ENCODE measurements at places on chromosomes 16 and 17.

DNA sequence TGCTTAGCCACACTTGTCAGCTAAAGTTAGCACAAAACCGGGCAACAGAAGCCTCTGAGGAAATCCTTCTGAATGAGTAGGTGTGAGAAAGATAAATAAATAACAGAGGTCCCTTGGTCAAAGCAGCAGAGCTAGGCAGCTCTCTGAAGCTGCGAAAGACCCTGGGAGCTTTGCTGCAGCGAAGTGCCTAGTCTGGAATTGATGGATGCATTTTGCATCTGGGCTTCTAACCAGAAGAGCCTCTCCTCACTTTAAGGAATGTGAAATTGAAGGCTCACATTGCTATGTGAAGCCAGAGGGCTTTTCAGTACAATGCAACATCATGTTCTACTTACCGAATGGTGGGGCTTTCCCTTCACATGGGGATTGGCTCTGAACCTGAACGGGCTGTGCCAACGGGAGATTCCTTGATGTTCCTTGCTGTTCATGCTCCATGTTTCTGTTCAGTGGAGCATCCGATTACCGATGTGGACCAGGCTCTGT lies 274.6 kb downstream of the HS3ST3B1 start:
- DNase-seq: no peak

GRCh38 chr17:50056217-50056960 lies 479 bp downstream of the ITGA3 start:
- no peak for DNase-seq

DNA sequence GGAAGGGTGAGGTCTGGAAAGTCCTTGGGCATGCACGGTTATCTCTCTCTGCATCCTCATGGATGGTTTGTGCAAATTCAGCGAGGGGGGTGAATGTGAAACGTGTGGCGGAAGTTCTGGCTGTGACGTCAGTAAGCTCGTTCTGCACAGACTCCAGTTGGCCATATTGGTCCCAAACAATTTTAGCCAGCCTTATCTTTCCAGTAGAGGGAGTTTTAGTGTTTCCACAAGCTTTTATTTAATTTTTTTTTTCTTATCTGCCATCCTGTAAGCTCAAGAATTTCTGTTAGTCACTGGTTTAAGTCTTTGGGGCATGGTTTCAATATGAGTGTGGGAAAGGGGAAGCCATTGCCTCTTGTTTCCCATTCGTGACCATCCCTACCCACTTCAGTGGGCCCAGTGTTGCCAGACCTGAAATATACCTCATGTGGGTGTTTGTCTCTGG lies 39.0 kb downstream of the HLF start:
- no peak for DNase-seq

GRCh38 chr17:66580956-66581391 lies 253.9 kb upstream of the CACNG5 start:
- no peak for DNase-seq

All from GOT3 (cell line).